CD4-positive, alpha-beta T cell treated with Interleukin-17A for 4 hours (primary cell): ENCODE measurements at places on chromosomes 6 and 20.

GRCh38 chr6:137653706-137654059 is 159.5 kb upstream of the OLIG3 start:
- no peak for DNase-seq

- no peak for DNase-seq
Measured at GRCh38 chr6:101845621-101846020, 452.1 kb downstream of the GRIK2 start.

- DNase-seq: no peak
Measured at GRCh38 chr20:48075591-48076174, 290.4 kb upstream of the SULF2 start.

- no peak for DNase-seq
Measured at GRCh38 chr6:108941281-108941680, 93.1 kb downstream of the ARMC2 start.

GRCh38 chr20:44532981-44533331 is 11.1 kb upstream of the SERINC3 start:
- DNase-seq: peak; percentile 51

- no peak for DNase-seq
Measured at GRCh38 chr20:48129345-48129942, 344.2 kb upstream of the SULF2 start.

GRCh38 chr6:161622779-161623178 is 348.9 kb upstream of the AGPAT4 start:
- DNase-seq: no peak

DNA sequence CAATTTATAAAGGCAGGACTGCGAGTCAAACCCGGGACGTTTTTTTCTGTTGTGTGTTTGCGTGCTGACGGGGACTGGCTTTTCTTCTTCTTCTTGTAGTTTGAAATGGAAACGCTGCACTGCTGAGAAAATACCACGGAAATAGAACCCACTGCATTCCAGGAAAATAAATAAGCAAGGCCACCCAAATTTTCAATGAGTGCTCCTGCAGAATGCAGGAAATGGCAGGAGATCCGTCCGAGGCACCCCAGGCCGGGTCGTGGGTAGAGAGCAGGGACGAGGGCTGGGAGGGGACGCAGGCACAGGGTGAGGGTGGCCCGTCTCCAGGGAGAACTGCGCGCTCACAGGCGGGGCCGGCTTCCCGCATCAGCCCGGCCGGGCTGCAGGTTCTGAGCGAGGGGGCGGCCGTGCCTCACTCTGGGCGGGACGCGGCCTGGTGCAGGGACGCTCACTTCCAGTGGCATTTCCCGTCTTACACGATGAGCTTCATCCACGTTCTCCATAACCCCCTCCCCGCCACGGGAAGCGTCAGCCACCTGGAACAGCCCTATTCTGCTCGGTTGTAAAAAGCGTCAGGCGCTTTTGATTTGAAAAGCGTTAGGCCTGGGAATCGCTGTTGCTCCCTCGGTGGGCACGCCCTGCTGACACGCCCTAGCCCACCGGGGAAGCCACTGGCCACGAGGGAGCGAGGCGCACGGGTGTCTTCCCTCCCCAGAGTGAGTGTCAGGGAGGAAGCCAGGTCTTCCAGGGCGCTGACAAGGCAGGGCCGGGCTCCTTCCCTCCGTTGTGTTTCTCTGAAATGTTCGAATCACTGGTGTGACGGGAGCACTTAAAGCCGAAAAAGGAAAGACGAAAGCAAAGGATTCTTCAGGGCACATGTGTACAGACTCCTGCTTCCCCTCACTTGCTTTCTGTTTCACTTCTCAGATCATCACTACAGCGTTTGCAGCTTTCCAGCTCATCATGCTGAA is 17.9 kb upstream of the EXOC2 start:
- peak; percentile 65 for DNase-seq

DNA sequence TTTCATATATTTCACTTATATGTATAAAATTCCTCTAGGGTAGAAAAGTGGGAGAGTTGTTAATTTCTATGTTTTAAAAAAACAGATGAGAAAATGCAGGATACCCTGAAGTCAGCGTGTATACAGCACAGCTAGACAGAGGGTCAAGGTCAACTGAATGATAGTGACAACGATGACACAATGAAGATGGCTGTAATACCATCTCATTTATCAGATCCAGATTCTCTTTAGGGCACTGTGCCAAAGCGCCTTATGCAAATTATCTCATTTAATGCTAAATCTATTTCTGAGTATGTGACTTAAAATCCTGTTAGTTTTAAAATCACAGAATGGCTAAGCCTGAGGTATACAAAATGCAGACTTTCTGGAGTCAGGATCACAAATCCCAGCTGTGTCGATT is 431.4 kb upstream of the RUNX2 start:
- no peak for DNase-seq

- no peak for DNase-seq
Measured at GRCh38 chr20:43397147-43397546, 60.5 kb upstream of the SRSF6 start.

DNA sequence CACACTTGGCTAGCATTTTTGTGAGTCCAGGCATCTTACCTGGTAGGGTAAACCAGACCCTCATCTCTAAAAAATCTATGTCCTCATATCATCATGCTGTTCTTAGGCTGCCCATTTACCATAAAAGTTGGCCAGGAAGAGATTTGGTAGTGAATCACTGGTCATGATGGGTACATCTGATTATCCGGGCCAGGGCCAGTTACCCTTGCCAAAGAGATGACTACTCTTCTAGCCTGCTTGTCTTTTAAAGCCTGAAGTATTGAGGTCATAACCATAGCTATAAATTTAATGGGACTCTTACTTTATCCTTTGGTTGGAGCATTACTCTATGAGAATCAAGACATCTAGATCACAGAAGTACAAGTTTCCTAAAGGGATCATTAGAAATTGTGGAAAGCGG is 276.8 kb downstream of the TENT5A start:
- DNase-seq: no peak

DNA sequence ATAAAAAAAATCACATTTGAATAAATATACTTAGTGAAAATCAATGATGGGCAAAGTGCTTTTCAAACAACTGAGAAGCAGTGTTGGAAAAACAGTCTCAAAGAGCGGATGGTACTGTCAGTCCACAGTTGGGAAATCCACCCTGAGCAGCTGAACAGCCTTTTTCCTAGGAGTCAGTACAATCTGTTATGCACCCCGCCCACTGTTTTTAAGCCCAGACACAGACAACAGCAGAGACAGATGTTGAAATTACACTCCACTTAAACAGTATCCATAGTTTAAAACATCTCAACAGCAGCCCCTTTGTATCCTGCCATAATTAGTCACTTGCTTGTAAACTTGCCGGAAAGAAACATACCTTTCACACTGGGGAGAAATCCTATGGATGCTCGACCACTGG is 372 bp downstream of the KIAA0408 start:
- DNase-seq: no peak

DNA sequence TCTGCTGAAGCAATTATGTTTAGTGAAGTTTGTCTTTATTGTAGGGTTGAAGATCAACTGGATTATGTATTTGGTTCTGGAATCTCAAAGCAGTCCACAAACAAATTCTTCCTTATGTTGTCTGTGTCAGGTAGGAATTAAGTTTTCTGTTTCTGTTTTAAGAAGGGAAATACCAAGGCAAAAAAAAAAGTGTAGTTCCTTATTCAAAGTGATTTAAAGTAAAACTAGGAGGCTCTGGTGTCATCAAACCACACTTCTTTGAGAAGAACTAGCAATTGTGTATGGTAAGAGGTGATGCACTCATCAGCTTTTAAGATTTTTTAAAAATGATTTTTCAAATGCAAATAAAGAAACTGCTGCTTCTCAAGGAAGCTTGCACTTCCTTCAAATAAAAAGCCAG is 1.9 kb downstream of the FAM135A start:
- no peak for DNase-seq

- no peak for DNase-seq
Measured at GRCh38 chr6:133779916-133780695, 108.8 kb upstream of the TCF21 start.

- DNase-seq: no peak
Measured at GRCh38 chr20:51376111-51376510, 166.4 kb downstream of the NFATC2 start.

DNA sequence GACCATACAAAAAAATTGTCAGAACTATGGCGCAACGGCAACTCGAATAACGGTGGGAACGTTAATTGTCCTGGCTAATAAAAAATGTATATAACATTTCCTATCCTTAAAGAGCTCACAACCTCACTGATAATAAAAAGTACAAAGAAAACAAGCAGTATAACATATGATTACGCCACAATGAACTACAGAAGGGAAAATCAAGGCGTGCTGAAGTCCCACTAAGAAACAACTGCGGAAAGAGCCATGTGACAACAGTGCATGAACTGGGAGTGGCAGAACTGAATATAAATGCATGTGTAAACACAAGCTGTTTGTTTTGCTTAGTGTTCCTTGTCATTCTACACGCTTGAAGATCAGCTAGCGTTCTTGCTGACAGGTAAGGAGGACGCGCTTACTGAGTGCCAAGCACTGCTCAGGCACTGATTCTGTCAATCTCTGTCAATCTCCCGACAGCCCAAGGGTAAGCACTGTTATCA is 466 bp upstream of the PSMB1 start:
- no peak for DNase-seq

DNA sequence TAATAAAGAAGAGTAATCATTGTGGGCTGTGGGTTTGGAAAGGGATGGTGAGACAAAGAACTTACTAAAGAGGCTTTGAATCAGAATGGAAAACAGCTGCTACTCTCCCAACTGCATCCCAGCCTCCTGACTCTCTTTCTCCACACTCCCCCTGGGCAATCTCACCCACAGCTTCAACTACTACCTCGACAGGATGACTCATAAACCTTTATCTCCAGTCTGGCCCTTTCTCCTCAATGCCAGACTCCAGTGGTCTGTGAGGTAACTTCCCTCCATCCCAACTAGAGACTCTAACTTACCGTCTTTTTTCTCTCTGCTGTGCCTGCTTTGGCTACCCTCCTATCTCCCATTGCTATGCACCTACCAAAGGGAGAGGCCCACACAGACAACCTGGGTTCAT is 135.3 kb upstream of the RREB1 start:
- no peak for DNase-seq

DNA sequence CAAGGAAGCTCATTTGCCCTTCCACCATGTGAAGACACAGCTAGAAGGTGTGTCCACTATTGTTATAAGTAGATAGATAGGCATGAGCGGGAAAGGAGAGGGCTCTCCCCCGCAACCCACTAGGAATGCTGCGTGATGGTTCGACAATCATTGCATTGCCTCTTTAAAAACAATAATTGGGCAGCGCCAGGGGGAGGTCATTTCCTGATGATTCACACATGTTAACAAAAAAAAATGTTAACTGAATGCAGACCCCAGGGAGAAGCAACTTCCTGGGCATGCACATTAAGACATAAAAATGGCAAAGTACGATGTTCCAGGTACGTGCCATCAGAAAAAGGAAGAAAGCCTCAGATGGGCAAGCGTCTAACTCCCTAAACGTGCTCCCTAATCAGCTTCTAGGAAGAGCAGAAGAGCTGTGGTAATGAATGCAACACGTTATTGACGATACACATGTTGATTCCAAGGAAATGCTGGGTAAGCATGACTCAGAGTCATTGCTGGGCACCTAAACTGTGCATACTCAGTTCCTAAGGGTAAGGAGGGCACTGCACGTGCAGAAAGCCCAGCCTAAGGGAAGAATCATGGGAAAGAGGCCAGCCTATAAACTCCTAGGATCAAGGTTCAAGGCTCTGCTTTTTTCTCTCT is 113.7 kb downstream of the FAM217A start:
- no peak for DNase-seq

DNA sequence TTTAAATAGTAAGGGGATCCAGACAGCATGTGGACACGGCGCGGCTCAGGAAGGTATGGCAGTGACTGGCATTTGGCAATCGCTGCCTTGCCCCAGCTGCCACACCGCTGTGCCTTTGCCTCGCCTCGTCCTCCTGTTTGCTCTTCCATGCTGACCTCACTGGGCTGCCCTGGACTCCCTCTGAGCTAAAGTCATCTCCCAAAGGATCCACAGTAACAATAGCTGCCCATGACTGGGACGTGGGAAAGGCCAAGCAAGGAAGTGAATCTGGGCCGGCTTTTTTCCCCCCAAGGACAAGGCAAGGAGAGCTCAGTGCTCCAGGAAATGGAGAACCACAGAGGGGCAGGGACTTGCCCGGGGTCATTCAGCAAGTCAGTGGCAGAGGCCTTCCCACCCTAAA is 48.1 kb downstream of the JPH2 start:
- DNase-seq: no peak

DNA sequence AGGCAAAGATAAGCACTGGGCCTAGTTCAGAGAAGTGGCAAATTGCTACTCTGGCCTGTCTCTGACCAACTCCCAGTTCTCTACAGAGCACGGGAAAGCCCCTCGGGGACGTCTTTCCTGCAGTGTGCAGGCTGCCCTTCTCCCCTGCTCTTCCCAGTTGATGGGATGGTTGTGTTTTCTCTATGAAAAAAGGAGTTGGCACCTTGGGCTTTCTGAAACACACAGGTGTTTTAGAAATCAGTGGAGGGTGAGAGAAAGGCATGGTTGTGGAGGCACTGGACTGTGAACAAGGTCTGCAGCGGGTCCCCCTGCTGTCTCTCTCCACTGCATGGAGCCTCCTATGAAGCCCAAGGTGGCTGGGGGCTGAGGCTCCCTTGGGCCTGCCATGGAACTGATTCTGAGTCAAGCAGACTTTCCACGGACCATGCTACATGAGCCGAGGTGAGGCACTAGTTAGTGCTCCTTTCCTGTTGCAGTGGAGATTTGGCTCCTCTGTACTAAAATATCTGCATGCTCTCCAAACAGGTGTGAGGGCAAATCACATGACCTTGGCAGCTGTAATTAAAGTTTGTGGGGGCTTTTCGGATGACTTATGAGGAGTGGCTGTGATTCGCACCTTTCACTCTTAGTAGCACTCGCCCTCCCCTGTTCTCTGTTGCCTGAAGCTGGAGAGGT is 16.3 kb downstream of the GTSF1L start:
- DNase-seq: no peak

GRCh38 chr6:112029045-112029822 is 24.7 kb upstream of the CCN6 start:
- peak; percentile 81 for DNase-seq

DNA sequence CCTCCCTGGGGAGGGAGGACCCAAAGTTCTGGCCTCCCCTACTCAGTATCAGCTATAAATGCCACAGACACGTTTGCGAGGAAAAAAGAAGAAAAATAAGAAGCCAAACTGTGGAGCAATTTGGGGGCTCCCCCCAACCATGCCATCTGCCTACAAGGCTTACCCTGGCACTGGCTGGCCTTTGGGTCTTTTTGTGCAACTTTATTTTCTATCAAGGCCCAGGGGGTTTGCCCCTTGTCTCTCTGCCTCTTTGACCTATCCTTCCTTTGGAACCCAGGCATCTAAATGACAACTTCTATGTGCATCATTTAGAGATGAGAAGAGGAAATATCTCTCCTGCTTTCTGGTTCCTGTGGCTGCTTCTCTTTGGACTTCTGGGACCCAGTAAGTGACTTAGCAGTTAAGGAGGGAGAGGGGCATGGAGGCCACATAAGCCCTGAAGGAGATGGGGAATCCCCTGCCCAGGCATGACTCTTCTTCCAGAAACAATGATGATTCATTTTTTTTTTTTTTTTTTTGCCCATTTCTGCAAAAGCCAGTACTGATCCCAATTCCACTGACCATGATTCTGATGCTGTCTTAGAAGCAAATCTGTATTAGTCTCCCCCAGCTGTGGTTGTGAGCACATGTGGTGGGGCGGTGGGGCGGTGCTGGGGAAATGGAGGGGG is at the start of gene MUC22:
Gene MUC22, plus strand, starts transcription at position 82 of the 668 bp plus-strand sequence. Its CDS starts 233 bp downstream, at position 315.
- no peak for DNase-seq

GRCh38 chr6:12336121-12336971 is 46.2 kb downstream of the EDN1 start:
- no peak for DNase-seq

GRCh38 chr6:43124481-43124880 is 46.6 kb upstream of the SRF start:
- DNase-seq: no peak

- no peak for DNase-seq
Measured at GRCh38 chr6:42993445-42993844, 9.1 kb downstream of the PPP2R5D start.
